Naive thymus-derived CD8-positive, alpha-beta T cell (primary cell): ENCODE measurements at places on chromosomes 16 and 17.

DNA sequence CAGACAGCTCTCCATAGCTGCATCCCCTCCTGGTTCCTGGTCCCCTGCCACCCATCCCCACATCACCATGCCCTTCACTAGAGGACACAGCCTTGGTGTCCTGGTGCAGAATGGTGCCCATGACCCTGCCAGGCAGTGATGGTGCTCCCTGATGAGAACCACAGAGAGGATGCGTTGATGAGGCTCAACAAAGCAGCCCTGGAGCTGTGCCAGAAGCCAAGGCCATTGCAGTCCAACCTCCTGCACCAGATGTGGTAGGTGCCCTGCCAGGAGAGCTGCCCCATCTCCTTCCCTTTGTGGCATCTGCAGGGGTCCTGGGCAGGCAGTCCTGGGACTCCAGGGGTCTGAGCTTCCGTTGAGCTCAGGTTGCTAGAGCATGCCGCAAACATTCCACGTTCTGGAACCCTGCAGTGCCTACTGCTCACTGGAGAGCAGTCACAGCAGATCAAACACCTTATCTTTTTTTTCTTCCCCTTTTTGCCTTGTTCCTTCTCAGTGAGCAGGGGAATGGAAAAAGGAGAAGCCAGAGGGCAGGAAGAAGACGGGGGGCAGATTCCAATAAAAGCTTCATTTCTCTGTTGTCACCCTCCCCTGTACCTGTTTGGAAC, 5.3 kb upstream of the EPN3 start:
- no peak for DNase-seq

DNA sequence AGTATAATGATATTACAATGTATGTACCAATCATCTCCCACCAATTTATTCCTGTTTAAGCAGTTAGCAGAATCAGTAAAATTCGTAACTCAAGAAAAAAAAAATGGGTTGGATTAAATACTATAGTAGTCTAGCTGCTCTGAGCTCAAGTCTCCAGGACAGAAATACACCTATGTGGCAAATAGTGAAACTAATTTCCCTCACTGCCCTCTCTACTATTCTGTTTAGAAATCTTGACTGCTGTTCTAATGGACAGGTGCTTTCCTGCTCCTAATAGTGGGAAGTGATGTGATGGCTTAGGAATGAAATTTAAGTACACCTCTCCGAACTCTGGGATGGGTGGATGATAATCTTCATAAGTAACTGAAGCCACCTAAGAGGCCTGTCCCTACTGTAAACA, 175.7 kb downstream of the KCNJ2 start:
- no peak for DNase-seq

DNA sequence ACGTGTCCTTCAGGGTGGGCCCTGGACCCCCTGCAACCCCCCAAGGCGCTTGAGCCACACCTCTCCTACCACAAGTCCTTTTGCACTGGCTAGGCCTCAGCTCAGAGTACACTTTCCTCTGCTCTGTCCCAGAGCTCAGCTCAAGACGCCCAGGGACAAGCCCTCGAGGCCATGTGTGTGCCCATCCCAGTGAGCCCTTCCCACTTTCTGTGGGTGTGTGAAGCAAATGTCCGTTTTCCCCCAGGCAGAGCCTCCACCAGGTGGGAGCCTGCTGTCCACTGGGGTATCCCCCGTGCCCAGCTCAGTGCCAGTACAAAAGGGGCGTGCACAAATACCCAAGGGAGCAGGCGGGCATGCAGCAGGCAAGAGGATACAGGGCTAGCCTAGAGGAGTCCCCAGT, 18.4 kb downstream of the KIFC3 start:
- DNase-seq, result no peak

DNA sequence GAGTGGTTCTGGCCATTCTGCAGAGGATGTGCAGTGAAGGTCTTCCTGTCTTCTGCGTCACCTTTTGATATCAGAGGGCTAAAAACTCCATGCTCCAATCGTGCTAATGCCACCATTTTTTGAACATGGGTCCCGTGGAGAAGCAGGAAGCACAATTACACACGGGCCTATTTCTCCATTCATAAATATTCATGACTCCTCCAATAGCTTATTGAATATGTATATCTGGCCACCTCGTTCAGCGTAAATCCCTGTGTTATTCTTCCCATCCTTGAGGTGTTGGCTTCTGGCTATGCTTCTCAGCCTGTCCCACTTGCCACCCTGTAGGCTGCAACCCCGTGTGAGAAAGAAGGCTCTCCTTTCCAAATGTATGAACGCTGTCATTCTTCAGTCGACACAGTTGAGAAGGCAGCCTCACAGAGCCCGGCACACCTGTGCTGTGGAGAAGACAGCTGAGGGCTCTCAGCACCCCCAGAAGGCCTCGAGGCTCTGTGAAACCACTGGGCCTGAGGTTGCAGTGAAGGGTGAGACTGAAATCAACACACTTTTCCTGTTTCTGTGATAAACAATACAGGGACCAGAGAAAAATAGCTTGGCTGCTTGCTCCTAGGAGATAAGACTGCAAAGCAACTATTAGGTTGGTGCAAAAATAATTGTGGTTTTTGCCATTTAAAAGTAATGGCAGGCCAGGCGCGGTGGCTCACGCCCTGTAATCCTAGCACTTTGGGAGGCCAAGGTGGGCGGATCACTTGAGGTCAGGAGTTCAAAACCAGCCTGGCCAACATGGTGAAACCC, 4.9 kb upstream of the ANKRD40CL start:
- DNase-seq, result no peak

DNA sequence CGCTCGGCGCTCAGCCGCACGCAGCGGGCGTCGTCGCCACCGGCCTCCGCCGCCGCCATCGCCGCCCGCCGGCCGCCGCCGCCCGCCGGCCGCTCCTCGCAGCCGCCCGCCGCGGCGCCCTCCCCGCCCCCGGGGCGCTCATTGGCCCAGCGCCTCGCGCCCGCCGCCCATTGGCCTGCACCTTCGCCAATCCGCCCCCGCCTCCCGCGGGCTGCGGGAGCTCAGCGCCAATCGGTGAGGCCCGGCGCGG, at the start of gene PGP:
Gene PGP (minus strand): TSS at position 122 of the 250 bp plus-strand sequence. CDS start 63 bp downstream, at position 59.
- DNase-seq, result no peak

DNA sequence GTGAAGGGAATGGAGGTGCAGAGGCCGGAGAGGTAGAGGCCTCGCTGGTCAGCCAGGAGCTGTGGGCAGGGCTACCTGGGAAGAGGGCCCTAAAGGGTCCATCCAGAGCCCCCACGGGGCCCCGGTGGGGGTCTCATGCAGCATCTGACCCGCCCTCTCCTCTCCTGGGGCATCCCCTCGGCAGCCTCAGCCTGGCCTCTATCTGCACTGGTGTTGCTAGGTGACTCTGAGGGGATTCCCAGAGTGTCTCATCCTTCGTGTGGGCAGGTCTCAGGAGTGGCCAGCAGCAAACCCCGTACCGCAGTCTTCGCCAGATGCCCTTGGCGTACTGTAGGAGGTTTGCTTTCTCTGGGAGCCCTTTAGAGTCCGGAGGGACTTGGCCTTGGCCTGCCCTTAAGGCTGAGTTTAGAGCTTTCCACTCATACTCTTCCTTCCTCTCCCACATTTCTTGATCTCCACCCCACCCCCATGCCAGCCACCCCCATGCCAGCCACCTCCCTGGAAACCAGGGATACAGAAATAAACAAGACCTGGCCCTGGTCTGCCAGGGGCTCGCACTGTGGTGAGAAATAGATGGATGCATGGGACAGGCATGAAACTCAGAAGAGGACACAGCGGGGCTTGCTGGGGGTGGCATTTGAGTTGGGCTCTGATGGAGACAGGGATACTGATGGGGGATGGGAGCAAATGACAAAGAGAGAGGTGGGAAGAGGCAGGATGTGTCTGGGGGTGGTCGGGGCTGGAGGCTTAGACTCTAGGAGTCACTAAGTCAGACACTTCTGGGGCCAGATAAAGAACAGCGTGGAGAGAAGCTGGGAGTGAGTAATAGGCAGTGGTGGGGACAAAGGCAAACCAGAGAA, 9.9 kb downstream of the SLC5A10 start:
- no peak for DNase-seq

DNA sequence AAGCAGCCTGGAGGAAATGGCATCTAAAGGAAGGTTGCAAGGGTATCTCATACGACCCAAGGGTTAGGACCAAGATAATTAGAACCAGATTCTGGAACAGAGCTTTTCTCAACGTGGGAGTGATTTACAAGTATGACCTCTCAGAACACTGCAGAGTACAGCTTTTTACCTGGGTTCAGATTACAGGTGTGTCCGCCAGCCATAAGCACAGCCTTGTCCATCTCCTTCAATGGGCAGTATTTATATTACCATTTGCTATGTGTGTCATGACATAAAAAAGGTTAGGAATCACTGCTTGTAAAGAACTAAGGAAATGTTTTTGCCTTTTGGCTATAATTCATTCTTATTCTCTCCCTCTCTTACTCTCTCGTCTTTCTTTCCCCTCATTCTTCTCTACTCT, 36.7 kb downstream of the MYO1D start:
- DNase-seq, result no peak

DNA sequence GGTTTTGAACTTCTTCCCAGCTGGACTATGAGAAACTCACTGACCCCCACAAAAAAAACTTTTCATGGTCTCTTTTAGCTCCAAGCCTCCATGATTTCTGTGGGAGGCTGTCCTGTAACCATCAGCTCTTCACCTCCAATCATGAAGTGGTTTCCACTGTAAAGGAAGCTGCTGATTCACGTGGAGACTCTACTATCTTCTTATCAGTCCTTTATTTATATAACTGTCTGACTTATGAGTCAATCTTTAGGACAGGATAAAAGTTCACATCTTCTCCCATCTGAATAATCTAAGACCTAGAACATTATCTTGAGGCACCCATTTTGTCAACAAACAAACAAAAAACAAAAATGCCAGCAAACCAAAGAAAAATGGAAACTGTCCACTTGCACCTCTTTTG, 409.9 kb downstream of the SLC39A11 start:
- no peak for DNase-seq

GRCh38 chr17:45223539-45224528, 2.1 kb downstream of the FMNL1 start:
- DNase-seq, result peak; percentile 46

DNA sequence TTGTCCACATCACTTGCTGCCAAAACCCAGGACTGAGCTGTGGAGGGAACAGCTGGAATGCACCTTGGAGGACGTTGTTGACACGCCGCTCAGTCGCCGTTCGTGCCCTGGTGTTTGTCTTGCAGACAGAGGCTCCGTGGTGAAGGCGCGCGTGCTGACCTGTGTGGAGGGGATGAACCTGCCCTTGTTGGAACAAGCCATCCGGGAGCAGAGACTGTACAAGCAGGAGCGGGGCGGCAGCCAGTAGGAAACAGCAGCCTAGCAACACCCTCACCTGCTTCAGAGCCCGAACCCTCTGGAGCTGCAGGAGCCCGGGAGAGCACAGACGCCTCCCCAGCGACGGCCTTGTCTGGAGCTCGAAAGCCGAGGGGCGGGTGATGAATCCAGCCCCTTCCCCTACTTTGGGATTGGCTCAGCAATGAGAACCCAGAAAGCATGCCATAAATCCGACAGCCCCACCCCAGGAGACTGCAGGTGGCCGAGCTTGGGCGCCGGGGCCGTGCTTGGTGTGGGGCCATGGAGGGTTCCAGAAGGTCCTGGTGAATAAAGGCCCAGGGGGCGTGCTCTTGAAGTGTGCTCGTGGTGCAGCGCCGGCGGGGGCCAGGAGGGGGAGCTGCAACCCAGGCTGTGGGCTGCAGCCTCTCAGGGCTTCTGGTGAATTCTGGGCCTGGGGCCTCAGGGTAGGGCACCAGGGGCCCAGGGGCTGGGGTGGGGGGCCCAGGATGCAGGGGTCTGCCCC, 470 bp upstream of the CDK3 start:
- DNase-seq, result peak; percentile 78

DNA sequence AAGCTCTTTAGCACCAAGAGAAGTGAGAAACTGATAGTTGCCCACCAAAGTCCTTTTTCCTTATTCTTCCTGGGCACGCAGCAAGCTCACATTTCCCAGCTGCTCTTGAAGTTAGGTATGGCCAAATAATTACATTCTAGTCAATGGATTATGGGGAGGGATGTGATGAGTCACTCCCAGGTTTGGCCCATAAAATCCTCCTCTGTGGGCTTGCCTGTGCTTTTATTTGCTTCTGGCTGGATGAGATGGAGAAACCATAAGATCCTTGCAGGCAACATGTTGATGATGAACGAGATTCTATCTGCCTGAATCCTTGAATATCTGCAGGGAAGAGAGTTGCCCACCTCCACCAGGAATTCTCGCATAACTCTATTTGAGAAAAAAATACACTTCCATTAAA, 568.3 kb upstream of the SALL1 start:
- DNase-seq, result no peak

GRCh38 chr17:34820922-34821321, 140.3 kb downstream of the CCT6B start:
- no peak for DNase-seq

GRCh38 chr17:28878981-28879380, 18.6 kb downstream of the FLOT2 start:
- DNase-seq, result no peak

GRCh38 chr17:7959503-7960253, 27.7 kb downstream of the CNTROB start:
- no peak for DNase-seq

GRCh38 chr16:54632322-54633220, 298.1 kb upstream of the IRX5 start:
- no peak for DNase-seq

DNA sequence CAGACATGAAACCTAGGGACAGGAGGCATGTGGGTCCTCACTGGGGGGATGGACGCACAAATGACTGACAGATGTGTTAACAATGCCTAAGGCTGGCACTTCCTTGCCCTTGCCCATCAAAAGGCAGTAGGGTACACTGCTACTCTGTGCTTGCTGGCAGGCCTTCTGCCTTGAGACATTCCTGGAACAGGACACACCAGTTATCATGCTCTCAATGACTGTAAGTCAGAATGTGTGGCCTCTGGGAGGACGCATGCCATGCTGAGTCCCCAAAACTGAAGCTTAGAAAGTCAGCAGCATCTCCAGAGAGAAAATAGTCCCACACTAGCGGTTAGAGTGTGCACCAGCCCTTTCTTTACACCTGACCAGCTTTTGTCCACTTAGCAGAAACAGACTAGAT, 16.1 kb upstream of the SREBF1 start:
- DNase-seq, result no peak

GRCh38 chr17:11404431-11405276, 163.6 kb downstream of the SHISA6 start:
- DNase-seq, result no peak

DNA sequence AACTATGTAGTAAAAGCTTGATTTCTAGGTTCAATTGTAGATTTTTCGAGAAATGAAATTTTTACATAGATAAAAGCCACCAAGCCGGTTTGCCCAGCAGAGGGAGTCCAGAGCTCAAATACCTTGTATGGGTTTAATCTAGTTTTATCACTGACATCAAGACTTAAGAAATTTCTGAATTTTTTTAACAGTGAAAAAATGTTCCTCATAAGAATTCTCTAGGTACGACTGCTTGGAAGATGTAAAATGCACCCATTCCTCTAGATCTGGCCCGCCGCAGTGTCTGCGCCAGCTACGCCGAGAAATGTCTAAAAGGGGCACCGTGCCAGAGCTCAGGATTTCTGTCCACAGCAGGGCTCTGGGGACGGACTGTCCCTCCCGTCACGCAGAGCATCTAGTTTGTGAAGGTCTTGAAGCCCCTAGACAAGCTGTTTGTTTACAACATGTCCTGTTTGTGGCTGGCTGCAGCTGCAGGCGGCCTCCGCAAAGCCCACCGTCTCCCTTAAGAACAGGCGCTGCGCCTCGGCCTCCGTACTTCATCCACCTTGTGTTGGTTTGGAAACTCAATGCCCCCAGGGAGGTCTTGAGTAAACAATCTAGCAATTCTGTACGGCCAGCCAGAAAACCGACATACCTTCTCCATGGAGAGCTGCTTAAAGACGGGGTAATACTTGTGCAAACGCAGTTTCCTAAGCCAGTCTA, 24.8 kb downstream of the MAP1LC3B start:
- DNase-seq, result no peak

GRCh38 chr16:79112462-79112861, 488.1 kb downstream of the MAF start:
- no peak for DNase-seq
